ENCODE measurements at places on chromosomes 6 and 20.

- DNase-seq = no peak
Measured at GRCh38 chr6:167804281-167805013, 22.3 kb upstream of the AFDN start.

GRCh38 chr6:142489722-142490610, 188.2 kb downstream of the ADGRG6 start:
- DNase-seq = no peak

DNA sequence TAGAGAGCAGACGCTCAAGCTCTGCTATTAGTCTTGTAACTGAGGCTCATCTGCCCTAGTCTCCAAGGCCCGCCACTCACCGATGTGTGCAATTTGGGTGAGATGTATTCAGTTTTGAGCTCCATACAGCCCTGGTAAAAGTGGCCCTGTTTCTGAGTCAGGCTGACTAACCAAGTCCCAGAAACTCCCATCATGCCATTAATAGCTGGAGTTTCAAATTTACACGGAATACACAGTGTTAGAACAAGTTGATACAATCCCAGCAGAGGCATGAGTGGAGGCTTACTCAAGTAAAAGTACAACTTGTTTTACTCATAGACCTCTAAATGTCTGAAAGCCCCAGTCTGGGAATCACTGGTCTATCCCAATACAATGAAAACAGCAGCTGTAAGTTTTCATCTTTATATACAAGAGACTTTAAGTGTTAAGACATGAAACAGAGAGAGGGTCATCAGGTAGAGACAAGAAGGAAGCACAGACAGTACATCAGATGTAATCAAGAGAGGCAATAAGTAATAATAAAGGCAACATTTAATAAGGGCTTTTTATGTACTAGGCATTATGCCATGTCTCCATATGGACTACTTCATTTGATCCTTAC, 42.4 kb downstream of the RTN4IP1 start:
- DNase-seq = no peak

DNA sequence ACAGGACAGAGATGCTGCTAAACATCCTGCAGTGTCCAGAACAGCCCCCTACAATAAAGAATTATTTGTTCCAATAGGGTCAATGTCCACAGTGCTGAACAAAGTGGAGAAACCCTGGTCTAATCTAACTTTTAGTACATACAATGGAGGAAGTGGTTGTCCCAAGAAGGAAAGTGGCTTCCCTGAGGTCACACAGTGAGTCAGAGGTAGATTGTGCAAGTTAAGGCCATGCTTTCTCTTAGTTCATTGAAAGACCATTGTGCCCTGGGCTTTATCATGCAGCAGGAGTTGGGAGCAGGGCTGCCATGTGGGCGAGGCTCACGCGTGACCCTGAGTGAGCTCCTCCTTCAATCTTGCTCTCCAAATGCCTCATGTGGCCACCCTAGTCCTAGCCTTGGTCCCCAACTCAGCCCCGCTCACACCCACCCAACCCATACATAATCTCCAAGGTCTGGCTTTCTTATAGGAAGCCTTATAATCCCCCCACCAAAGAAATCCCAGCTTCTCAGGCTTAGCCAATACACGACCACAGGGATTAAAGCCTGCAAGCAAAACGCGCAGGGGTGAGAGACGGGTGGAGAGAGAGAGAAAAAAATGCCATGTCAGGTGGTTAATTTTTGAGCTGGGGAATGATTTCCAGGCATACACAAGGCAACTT, 19.9 kb downstream of the SLC13A3 start:
- DNase-seq = no peak

DNA sequence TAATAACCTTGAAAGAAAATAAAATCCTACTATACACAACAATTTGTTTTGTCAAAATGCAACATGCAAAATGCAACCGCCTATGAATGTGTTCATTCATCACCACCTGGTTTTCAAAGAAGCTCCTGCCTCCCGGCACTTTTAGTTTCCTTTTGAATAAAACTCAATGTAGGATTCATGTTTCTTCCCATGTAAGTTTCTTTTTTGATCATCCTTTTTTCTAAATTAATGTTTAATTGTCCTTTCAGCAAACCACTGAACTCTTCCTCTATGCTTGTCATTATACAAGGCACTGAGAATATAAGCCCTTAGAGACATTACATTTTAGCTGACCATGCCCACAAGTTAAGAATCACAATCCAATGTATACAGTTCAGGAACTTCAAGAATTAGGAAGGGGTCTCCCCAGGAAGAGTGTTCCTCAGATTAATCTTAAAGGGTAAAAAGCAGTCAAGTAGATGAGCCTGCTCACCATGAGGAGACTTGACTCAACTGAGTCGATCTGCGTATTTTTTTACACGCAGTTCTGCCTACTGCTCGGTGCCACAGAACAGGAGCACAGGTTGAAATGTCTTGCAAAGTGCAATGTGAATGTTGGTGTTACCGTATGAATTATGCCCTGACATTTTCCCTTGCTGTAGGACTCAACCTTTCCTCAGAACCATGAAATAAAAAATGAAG, 7.2 kb upstream of the THEMIS start:
- peak; percentile 28 for DNase-seq

GRCh38 chr6:33865478-33866077, 61.8 kb upstream of the MLN start:
- no peak for DNase-seq

GRCh38 chr6:137867685-137868509, 838 bp downstream of the TNFAIP3 start:
- no peak for DNase-seq

GRCh38 chr6:124203101-124203811, 399.6 kb downstream of the NKAIN2 start:
- no peak for DNase-seq

DNA sequence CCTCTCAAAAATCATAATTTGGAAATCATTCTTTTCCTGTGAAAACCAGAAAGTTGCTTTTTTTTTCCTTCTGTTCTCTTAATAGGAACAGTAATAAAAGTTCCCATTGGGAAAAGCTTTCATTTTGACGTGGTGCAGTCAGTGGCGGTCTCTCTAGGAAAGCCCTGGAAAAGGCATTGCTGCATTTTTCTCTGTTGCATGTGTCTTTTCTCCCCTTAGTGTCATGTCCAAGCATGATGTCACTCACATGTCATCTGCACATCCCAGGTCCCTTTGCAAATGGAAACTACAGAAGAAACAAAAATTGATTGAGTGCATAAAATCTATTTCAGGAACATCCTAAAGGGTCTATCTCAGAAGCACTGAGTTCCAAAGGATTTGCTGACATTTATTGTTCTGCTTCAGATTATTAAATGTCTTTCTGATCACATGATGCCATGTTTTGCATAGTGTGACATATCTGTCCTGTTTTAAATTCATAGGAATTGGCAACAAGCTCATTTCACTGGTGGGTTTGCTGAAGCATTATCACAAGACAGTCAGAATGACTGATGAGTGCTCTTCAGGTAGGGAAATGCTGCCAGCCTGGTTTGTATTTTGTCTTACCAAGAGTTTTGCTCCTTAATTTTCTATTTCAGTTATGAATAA, 208.7 kb downstream of the SOX4 start:
- DNase-seq = no peak

GRCh38 chr6:169310983-169311382, 57.3 kb upstream of the THBS2 start:
- DNase-seq = no peak

GRCh38 chr6:111534231-111534751, 51.3 kb upstream of the REV3L start:
- DNase-seq = no peak

DNA sequence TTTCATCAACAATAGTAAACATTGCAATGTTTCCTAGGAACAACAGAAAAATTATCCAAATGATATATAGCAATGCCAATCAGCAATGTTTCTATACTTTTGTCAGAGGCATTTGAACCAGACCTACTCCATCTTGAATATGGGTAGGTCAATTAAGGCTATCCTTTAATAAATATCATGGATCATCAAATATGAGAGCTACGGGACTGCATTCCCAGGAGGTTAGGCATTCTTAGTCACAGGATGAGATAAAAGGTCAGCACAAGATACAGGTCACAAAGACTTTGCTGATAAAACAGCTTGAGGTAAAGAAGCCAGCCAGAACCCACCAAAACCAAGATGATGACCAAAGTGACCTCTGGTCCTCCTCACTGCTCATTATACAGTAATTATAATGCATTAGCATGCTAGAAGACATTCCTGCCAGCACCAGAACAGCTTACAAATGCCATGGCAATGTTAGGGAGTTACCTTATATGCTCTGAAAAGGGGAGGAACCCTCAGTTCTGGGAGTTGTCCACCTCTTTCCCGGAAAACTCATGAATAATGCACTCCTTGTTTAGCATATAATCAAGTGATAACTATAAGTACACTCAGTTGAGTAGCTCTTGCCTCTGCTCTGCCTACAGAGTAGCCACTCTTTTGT, 8.6 kb upstream of the SERPINB6 start:
- no peak for DNase-seq

GRCh38 chr6:111610548-111611172, 5.0 kb upstream of the TRAF3IP2 start:
- DNase-seq = no peak

DNA sequence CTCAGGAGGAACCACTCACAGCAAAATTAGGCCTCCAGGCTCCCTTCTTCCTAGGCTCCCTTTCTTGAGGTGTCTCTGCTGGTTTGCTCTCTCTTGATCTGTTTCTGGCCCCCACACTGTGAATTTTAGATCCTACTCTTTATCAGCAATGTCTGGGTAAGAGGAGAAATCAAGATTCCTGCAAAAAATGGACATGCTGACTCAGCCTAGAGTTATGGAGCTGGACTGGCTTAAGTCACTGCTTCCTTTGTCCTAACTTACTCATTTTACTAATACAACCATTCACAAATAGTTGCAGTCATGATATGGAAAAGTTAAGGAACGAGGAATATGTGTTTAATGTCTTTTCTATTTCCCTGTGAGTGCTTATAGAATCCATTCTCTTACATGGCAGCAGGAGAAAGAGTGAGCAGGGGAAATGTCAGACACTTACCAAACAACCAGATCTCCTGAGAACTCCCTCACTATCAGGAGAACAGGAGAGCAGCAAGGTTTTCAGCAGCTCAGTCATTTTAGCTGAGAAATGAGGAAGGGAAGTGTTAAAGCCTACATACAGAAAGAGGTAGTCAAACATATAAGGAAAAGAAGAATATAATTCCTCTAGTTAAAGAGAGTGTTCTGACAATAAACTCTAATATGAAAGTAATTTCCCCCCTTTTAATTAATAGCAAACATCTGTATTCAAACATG, 160.8 kb downstream of the PDE7B start:
- no peak for DNase-seq

DNA sequence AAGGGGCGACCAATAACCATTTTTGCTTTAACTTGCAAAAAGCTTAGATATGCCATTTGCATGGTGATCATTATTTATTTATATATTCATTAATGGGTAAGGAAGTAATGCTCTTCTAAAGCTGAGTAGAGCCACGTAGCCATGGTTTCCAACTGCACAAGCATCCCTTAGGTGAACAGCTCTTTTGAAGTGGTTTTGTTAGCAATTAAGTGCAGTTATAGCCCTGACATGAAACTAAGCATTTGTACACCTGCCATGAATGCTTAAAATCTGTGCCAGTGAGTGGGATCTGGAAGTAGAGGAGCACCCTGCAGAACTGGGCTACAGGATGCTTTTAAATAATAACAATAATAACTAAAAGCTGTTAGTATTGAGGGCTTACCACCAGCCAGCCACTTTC, 19.1 kb downstream of the TRAF3IP2 start:
- no peak for DNase-seq

GRCh38 chr6:146090474-146090873, 61.6 kb downstream of the GRM1 start:
- DNase-seq = no peak

GRCh38 chr6:17047889-17048288, 54.0 kb upstream of the STMND1 start:
- no peak for DNase-seq

GRCh38 chr20:52972965-52973819, 1.0 kb downstream of the TSHZ2 start:
- DNase-seq = peak; percentile 26

DNA sequence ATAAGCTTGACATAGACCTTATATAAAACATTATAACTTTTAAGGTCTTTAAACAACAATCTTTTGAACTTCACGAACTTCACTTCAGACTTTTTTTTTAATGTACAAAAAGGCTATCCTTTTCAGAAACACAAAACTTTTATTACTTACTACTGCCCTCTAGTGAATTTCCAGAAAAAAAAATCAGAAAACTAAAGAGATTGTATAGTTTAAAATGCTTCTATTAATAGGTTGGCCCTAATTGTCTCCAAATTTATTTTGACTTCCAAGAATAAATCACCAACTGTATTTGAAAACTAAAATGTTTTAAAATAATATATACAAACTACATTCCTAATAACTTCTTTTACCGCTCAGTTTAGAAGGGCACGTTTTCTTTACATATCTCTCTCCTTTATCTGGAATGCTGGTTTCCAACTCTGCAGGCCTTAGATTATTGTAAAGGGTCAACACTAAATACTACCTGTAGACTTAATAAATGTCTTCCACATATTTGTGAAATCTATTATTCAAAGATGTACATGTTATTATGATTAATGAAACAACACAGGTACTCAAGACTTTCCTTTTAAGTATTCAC, 66.8 kb downstream of the LMBRD1 start:
- no peak for DNase-seq

DNA sequence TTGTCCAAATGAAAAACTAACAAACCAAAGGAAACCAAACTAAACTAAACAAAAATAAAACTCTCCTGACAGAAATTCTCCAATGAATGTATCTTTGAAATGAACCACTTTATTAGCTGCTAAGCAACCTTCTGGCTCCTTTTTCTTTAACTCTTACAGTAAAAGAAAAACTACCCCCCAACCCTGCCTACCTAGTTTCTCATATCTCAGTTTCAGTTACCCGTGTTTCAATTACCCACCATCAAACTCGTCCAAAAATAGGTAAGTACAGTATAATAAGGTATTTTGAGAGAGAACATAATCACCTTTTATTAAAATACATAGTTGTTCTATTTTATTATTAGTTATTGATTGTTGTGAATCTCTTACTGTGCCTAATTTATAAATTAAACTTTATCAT, 177.4 kb upstream of the THEMIS start:
- DNase-seq = no peak

- DNase-seq = no peak
Measured at GRCh38 chr6:156703719-156704118, 73.5 kb upstream of the ARID1B start.

DNA sequence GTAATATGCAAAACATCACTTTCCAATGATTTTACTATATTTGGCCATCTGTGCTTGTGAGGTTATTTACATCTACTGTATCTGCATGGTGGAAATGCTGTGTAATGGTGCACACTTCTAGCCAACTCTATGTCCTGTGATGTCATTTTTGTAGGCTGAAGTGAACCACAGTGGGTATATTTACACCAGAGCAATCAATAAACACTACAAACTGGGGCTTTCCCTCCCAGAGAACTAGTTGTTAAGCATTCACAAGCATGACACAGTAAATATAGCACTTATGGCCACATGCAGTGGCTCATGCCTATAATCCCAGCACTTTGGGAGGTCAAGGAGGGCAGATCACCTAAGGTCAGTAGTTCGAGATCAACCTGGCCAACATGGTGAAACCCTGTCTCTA, 4.9 kb downstream of the SLC22A2 start:
- no peak for DNase-seq
